ENCODE measurements at places on chromosomes 5 and 9.

GRCh38 chr5:108481355-108481931, 99.5 kb upstream of the FBXL17 start:
- no peaks in the 10 kb centered on the region for H3K4me1 ChIP-seq
- no peaks in the 10 kb centered on the region for H3K27me3 ChIP-seq
- DNase-seq: peak; percentile 54

- no peak overlapping the region for H3K4me3 ChIP-seq
- H3K27me3 ChIP-seq: no peaks in the 10 kb centered on the region
- H3K36me3 ChIP-seq: no peaks in the 10 kb centered on the region
- peak; percentile 64 for DNase-seq
- H3K4me1 ChIP-seq: peaks cover 11% of the 10 kb centered on the region
- no peak overlapping the region for H3K27ac ChIP-seq
Observed at GRCh38 chr9:105912863-105913516, 218.6 kb downstream of the TMEM38B start.

GRCh38 chr5:136703706-136704105, 338.4 kb upstream of the TRPC7 start:
- H3K27ac ChIP-seq: no peak overlapping the region
- H3K36me3 ChIP-seq: no peaks in the 10 kb centered on the region
- DNase-seq: no peak

DNA sequence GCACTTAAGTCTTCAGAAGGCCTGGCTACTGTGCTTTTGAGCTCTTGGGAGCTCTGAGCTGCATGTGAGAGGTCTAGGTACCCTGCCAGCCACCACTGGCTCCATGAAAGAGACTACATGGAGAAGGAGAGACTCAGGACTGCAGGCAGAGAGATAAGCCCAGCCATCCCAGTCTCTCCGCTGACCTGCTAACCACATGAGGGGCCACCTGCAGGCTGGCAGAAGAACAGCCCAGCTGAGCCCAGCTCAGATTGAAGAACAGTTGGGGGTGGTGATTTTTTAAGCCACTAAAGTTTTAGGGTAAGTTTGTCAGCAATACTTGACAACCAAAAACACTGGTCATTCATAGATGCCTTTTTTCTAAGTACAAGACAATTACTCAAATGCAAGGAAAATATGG, 205.0 kb upstream of the PRDM9 start:
- no peaks in the 10 kb centered on the region for H3K27me3 ChIP-seq
- no peaks in the 10 kb centered on the region for H3K4me1 ChIP-seq
- DNase-seq: no peak
- no peak overlapping the region for H3K4me3 ChIP-seq
- no peak overlapping the region for H3K27ac ChIP-seq

- H3K27ac ChIP-seq: no peak overlapping the region
- no peaks in the 10 kb centered on the region for H3K27me3 ChIP-seq
- peaks cover 81% of the 10 kb centered on the region for H3K36me3 ChIP-seq
- no peak overlapping the region for H3K4me3 ChIP-seq
Observed at GRCh38 chr9:128494746-128495129, 9.8 kb upstream of the GLE1 start.

Measured in endodermal cell (in vitro differentiated cells).